ENCODE measurements at places on chromosomes 3 and 15.

- DNase-seq: no peak
These were observed 5.9 kb downstream of the CPEB1 start for GRCh38 chr15:82641129-82641798.

DNA sequence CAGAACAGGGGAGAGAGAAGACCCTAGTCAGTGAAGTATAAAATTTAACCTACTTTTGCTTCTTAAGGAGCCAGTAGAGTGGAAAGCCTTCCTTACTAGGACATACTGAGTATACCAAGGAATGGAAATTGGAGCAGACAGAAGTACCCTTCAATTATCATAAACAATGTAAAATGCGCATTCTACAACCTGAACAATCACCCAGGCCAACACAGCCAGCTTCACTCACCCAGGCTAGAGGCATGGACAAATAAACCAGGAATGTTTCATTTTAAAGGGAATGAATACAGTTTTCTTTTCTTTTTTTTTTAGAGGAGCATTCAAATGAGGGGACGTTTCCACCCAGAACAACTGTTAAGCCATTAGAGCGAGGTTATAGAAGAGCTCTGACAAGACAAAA, 41.9 kb upstream of the PLXND1 start:
- DNase-seq: no peak

- no peak for DNase-seq
These were observed 66.4 kb downstream of the OXNAD1 start for GRCh38 chr3:16331319-16331883.

DNA sequence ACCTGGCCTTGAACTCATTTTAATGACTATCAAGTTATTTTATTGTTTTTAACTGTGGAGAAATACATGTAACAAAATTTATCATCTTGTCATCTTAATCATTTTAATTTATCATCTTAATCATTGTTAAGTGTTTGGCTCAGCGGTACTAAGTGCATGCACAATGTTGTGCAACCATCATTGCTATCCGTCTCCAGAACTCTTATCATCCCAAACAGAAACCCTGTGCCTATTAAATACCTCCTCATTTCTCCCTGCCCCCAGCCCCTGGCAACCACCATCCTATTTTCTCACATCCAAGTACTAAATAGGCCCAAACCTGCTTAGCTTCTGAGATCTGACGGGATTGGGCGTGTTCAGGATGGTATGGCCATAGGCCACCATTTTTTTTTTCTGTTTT, 51.5 kb upstream of the UBP1 start:
- no peak for DNase-seq

- no peak for DNase-seq
These were observed 321.5 kb upstream of the CADM2 start for GRCh38 chr3:84637272-84637671.

GRCh38 chr15:32763295-32763694, 45.5 kb downstream of the GREM1 start:
- no peak for DNase-seq
